Activated naive CD4-positive, alpha-beta T cell treated with anti-CD3 and anti-CD28 coated beads for 36 hours (primary cell): ENCODE measurements at places on chromosomes 3 and 15.

DNA sequence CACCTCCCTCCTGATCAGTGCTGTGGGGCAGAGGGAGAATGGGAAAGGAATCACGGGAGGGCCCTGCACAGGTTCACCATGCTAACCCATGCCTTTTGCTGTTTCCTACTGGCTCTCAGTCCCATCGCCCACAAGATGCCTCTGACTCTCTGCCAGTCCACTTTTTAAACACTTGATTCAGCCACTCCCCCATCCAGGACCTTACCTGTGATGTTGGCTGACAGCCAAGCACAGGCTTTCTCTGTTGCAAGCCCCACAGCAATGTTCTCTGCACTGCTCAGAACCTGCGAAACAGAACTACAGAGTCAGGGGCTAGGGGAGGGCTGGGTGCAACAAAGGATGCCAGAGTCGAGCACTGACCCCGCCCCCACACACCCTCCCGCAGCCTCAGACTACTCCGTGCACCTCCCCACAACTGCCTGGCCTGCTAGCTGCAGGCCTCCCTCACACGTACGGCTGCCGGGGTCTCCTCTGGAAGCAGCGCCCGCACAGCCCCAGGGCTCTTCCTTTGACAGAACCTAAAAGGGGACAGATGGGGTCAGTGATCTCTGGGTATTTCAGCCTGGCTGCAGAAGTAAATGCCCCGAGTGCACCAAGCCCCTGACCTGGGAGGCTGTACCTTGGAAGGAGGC, 9.1 kb downstream of the CDAN1 start:
- no peak for DNase-seq

DNA sequence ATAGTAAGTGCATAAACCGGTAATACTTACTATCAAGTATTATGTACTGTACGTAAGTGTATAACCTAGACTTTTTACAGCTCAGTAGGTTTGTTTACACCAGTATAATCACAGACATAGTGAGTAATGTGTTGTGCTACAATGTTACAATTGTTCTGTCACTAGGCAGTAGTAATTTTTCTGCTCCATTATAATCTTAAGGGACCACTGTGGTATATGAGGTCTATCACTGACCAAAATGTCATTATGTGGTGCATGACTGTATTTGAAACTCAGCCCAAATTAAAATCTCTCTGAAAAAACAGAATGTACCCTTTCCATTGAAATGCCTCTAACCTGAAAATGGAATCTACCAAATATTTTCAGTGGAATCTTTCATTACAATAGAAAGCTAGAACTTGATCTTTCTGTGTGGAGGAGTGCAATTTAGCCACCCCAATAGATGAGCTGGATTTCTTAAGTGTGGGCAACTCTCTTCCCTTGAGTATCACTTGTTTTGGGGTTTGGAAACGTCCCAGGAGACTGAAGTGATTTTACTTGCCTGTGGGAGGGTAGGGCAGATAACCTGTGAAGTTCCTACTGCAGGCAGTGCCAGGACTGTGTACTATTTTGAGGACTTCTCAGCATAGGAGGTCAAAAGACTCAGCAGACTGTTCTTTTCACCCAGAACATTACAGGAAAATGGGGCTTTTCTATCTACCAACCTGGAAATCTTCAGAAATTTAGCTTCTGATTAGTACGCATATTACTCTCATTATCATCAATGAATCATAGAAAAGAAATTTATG, 50.9 kb downstream of the FAM98B start:
- no peak for DNase-seq

DNA sequence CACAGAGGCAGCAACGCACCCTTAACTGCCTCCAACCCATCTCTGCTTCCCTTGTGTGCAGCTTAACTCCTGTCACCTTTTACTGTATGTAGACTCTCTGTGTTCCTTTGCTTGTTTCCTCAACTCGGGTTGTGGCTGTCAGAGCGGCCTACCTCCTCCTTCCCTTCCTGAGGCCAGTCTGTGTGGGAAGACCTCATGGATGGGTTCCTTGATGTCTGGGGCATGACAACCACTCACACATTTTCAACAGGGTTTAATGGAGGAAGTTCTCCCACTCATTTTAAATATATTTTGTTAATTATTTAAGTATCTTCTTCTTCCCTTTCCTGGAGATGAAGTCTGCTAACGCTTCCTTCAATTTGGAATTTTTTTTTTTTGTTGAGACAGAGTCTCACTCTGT, 1.8 kb upstream of the CSPG5 start:
- DNase-seq: no peak

DNA sequence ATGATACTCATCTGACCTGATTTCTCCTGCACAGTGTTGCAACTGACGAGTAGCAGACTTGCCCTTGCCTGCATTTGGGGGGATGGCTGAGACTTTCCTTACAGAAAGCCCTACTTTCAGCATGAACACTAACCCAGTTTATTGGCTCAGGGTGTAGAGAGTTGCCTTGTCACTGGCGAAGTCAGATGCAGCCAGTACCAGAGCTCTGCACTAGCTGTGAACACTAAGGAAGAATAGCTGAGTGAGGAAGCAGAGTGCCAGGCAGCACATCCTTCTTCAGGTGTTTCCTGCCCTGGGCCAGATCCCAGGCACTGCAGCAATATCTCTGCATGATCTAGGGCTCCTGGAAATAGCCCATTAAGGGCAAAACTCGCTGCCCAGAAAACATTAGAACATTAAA, 154.0 kb upstream of the SYNPR start:
- no peak for DNase-seq

DNA sequence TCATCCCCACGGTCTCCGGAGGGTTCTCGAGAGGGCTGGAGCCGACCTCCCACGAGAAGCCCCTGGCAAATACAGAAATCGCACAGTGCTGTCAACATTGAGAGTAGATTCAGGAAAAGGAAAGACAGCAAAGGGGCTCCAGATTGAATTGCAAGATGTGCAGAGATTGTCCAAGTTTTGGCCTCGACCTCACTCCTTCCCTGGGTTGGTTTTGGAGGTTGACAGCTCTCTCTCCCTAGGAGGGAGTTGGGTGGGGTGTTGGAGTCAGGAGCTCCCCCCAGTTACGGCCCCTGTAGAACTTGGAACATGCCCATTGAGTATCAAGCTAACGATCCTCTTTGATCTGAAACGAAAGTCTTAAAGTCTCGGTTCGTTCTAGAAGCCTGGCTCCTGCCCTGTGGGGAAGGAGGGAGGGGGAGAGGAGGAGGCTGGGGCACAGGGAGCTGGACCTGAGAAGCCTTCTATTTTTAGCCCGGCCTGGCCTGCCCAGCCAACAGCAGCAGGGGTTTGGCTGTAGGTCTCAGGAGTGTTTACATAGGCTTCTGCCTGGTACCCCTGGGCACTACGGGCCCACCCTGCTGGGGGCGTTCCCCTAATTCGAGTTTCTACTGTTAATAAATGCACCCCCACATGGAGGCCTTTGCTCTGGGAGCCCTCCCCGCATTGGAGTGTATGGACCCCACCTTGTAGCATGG, 672 bp upstream of the KY start:
- no peak for DNase-seq

- DNase-seq: no peak
Observed at GRCh38 chr3:177180506-177180905, 16.8 kb downstream of the TBL1XR1 start.

- DNase-seq: no peak
Observed at GRCh38 chr3:101814835-101815234, 34.5 kb upstream of the NFKBIZ start.

DNA sequence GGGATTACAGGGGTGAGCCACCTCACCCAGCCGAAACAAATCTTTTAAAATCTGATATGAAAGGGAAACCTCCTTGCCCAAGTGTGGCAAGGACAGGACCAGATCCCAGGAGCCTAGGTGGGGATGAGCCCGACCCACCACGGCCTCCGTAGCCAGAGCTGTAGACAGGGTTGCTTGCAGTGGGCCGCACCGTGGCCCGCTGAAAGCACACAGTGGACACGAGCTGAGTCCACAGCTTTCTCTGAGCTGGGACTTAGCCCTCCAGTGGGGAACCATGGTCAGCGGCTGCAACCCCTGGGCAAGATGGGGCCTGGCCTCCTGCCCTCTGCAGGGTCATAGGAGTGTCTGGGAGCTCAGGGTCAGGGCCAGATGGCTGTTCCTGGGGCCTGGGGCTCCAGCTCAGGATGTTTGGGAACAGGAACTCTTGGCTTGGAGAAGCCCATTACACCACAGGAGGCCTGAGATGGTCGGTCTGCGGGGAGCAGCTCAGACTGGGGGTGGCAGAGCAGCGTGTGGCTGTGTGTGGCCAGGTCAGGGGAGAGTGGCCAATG, 24.7 kb downstream of the GP9 start:
- DNase-seq: no peak

DNA sequence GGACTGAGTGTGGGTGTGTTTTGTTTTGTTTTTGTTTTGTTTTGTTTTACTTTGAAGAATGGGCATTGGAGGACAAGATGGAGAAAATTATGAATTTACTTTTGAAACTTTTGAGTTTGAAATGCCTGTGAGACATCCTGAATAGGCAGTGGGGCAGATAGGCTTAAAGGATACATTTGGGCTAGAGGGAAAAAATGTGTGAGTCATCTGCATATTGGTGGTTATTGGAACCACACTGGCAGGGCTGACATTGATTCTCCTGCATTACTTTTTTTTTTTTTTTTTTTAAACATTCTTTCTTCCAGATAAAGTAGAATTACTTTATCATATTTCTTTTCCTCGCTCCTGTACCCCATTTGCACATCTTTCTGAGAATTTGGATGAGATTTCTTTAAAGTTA, 56.1 kb downstream of the CALML4 start:
- DNase-seq: no peak

GRCh38 chr3:57160765-57161538, 4.2 kb downstream of the IL17RD start:
- no peak for DNase-seq

DNA sequence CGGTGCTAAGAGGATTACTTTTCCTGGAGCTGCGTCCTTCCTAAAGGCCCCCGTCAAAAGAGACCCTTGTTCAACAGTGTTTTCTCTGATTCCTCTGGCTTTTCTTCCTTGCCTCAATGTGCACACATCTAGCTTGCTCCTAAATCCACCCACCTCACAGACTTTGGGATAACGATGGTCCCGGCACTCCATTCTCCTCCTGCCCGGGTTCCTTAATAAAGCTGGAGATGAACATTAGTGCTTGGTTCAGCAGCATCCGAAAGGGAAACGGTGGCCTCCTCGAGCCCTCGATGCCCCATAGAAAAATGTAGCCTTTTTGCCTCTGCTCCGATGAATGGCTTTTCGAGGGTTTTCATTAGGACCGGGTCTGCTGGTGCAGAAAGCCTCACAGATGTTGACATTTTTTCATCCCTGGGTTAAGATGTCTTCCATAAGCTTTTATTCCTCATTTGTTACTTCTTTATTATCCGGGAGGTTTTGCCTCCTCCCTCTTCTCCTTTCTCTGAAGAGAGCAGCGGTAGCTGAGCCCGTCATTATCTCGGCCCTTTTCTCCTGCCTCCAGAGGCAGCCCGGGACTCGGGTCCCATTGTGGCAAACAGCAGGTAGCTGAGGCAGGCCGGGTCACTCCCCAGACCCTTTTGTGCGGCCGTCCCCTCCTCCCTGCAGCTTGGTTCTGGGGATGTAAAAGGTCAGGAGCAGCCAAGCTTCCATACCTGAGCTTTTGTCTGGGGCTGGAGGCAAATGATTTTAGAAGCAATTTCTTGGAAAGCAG, 64.6 kb downstream of the CPN2 start:
- DNase-seq: no peak

DNA sequence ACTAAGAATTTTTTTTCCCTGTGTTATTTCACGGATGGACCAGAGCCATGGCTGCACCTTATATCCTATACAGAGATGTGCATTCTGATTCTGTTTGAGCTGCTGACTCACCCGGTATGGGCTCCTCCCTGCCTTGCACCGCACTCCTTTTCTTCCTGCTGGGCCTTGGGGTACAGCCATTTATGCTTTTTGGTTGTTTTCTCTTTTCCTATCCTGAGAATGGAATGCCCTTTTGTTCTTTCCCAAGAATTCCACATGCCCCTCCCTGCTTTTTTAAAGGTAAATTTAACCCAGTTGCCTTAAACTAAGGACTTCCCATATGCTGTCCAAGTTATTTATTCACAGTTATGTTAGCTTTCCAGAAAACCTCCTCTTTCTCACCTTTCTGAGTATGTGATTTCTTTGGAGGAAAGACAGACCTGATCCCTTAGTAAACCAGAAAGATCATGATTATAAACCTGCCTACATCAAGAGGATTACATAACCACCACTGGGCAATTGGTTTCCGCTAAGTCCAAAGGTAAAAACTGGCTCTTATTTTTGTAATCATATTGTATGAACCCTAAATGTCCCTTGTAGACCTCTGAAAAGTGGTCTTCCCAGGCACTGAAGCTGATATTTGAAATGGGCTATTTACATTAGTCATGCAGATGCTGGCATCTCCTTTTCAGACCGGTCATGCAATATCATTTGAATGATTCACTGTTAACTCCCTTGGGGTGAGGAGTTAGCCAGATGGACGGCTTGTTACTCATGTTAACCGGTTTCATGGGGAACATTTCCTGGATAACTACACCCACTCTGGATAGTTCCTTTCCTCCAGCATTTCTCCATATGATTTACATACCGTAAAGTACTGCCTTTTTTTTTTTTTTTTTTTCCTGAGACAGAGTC, 45.5 kb downstream of the TMOD3 start:
- DNase-seq: no peak

- DNase-seq: no peak
Observed at GRCh38 chr15:32873284-32874114, 155.7 kb downstream of the GREM1 start.

GRCh38 chr15:66153549-66154415, 99.8 kb downstream of the MEGF11 start:
- no peak for DNase-seq

DNA sequence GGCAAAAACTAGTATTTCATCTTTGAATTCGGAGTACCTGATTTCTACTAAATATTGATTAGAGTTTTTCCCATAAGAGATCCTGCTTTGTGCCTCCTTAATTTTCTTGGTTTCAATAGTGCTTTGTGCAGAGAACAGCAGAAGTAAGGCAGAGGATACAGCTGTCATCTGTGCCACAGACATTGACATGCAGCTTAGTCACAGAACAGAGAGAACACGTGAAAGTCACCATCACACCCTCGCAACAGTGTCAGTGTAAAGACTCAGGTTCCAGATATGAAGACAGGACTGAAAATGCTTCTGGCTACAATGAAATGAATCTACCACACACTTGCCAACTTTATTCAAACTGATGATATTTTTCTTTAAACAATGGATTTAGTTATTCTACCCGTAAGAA, 942.8 kb upstream of the CFAP20DC start:
- DNase-seq: peak; percentile 76

DNA sequence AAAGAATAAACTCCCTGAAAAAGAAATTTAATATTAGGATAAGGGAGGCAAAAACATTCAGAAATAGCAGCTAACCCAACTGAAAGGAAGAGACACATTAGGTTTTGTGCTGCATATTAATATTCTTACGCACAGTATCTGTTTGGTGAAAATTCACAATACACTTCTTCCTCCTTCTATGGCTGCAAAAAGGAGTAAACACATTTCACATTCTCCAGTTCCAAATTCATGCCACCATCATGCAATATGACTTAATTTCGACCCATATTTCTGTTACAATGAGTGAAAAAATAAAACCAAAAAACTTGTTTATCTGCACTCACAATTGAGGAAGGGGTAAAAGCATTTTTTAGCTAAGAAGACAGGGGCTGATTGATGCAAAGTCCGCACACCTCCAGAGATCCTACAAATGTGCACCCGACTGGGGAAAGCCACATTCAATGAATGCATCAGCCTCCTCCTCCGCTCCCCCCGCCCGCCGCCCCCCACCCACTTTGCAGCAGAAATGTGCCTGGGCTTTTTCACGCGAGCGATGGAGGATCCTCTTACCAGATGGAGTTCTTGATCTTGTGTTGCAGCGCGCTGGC, 1.0 kb downstream of the RFX7 start:
- peak; percentile 41 for DNase-seq

GRCh38 chr3:187290503-187290902, 1.0 kb downstream of the MASP1 start:
- no peak for DNase-seq
